ENCODE measurements at places on chromosomes 3 and 15. TPM values are rescaled to one million over a fixed set of nuclear protein-coding genes. Genes with fewer than 3 reads are reported as not detected.

Gene ST6GAL1
- 82.5 TPM for total RNA-seq

Gene MYZAP
- total RNA-seq, result 0.68 TPM

DNA sequence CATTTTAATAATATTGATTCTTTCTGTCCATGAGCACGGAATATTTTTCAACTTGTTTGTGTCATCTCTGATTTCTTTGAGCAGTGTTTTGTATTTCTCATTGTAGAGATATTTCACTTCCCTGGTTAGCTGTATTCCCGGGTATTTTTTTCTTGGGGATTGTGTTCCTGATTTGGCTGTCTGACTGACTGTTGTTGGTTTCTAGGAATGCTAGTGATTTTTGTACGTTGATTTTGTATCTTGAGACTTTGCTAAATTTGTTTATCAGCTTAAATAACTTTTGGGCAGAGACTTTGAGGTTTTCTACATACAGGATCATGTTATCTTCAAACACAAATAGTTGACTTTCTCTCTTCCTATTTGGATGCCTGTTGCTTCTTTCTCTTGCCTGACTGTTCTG, 418.8 kb upstream of the ALCAM start:
- H3K4me3 ChIP-seq, result no peak overlapping the region
- H3K27me3 ChIP-seq, result no peaks in the 10 kb centered on the region

DNA sequence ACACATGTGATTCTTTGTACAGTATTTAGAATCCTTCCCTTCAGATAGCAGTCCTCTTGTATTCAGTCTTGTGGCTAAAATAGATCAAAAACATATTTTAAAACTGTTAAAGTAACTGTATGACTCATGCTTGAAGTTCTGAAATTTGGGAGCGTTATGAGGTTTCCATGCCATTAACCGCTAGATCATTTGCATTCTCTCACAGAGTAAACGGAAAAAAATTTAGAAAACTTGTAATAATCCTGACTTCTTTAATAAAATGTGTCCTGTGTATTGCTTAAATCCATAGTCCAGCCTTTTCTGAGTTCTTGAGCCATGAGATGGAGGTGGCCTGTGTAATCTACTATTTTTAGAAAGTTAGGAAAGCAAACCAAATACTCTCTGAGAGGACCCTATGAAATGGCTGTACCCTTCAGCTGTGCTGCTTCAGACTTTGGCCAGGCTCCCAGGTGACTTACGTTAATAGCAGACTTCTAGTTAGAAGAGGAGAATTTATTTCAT, 33.8 kb downstream of the MBNL1 start:
- peak overlapping the region; percentile 39 for H3K27ac ChIP-seq
- no peak for DNase-seq
- H3K4me1 ChIP-seq, result peaks cover 90% of the 10 kb centered on the region
- no peak overlapping the region for H3K4me3 ChIP-seq
- no peaks in the 10 kb centered on the region for H3K36me3 ChIP-seq

GRCh38 chr3:99915906-99916432, 98.3 kb downstream of the CMSS1 start:
- DNase-seq, result no peak
- H3K27ac ChIP-seq, result no peak overlapping the region
- no peaks in the 10 kb centered on the region for H3K27me3 ChIP-seq

DNA sequence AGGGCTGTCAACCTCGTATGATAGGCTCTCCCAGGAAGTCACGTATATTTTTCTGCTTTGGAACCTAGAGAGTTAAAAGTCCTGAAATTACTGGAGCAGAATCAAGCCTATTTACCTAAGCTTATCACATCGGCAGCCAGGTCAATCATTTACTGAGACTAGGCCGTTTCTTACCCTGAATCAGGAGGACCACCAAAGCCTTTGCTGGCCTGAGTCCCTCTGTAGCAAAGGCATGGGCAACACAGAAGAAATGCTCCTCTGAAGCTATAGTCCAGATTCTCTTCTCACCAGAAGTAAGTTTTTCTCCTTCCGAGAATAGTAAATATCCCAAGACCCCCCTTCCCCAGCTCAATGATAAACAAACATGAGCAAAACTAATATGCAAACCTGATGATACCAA, 125.9 kb upstream of the PHLDB2 start:
- no peak overlapping the region for H3K27ac ChIP-seq
- H3K4me1 ChIP-seq, result peaks cover 10% of the 10 kb centered on the region
- no peaks in the 10 kb centered on the region for H3K27me3 ChIP-seq
- no peak for DNase-seq
- H3K36me3 ChIP-seq, result peaks cover 14% of the 10 kb centered on the region

- no peak overlapping the region for H3K4me3 ChIP-seq
- no peaks in the 10 kb centered on the region for H3K4me1 ChIP-seq
- peaks cover 2% of the 10 kb centered on the region for H3K27me3 ChIP-seq
Measured at GRCh38 chr15:100235030-100235617, 106.7 kb downstream of the ADAMTS17 start.

DNA sequence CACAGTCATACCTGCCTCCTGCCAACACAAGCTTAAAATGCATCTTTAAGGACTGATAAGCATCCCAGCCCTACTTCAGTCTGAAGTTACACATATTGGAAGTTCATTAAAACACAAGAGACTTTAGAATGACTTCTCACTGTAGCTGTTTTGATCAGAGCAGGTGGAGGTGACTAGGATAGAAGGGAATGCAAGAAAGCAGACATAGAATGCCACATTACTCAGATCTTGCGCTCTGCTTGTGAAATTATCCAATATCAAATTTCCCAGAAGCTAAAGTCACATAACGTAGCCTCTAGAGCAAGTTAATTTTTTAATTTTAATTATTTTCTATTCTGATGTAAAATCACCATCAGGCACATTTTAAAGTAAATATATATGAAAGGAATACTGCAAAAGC, 306.5 kb downstream of the PLOD2 start:
- H3K4me1 ChIP-seq, result no peaks in the 10 kb centered on the region
- H3K4me3 ChIP-seq, result no peak overlapping the region
- DNase-seq, result no peak
- H3K36me3 ChIP-seq, result no peaks in the 10 kb centered on the region

Gene GPR15
- not detected for total RNA-seq

- H3K4me1 ChIP-seq, result peaks cover 23% of the 10 kb centered on the region
- H3K27ac ChIP-seq, result peak overlapping the region; percentile 15
- DNase-seq, result no peak
- H3K27me3 ChIP-seq, result no peaks in the 10 kb centered on the region
- no peak overlapping the region for H3K4me3 ChIP-seq
Measured at GRCh38 chr3:195197765-195198425, 73.1 kb downstream of the XXYLT1 start.

Gene ACAN
- 1.4 TPM for total RNA-seq

Gene KLHL40
- not detected for total RNA-seq

- H3K36me3 ChIP-seq, result no peaks in the 10 kb centered on the region
- H3K4me1 ChIP-seq, result peaks cover 32% of the 10 kb centered on the region
- no peak for DNase-seq
- H3K27me3 ChIP-seq, result no peaks in the 10 kb centered on the region
Measured at GRCh38 chr3:129539206-129539605, 3.8 kb upstream of the H1-8 start.

- no peak overlapping the region for H3K4me3 ChIP-seq
- DNase-seq, result peak; percentile 12
- 0 out of 2 replicates have a peak overlapping the region, but pooled peaks have one; percentile 54 for H3K27ac ChIP-seq
- H3K36me3 ChIP-seq, result peaks cover 30% of the 10 kb centered on the region
Measured at GRCh38 chr15:66931768-66932633, 133.4 kb upstream of the SMAD3 start.

- peaks cover 4% of the 10 kb centered on the region for H3K27me3 ChIP-seq
- DNase-seq, result peak; percentile 49
- H3K4me1 ChIP-seq, result peaks cover 31% of the 10 kb centered on the region
- H3K27ac ChIP-seq, result peak overlapping the region; percentile 13
- H3K4me3 ChIP-seq, result no peak overlapping the region
Measured at GRCh38 chr3:53744351-53744750, 101.9 kb downstream of the CHDH start.

DNA sequence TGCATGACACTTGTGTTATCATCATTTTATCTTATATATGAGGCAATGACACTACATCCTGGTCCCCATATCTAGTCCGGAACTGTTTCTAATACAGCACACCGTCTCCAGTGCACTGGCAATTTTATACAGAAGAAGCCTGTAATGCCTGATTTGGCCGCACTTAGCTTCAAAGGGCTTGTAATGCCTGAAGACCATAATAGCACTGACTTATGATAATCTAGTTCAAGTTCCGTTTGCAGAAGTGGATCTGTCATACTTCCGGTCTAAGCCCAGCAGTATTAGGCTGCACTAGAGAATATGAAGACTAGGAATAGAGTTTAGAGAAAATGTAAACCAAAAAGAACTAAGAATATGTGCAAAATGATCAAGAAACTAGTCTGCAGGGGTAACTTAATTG, 1.3 kb downstream of the BNIP2 start:
- peak overlapping the region; percentile 39 for H3K27ac ChIP-seq
- DNase-seq, result no peak
- H3K36me3 ChIP-seq, result peaks cover 17% of the 10 kb centered on the region
- H3K4me1 ChIP-seq, result peaks cover 11% of the 10 kb centered on the region
- peak overlapping the region; percentile 96 for H3K4me3 ChIP-seq
- peaks cover 33% of the 10 kb centered on the region for H3K27me3 ChIP-seq

GRCh38 chr15:77616072-77616471, 16.6 kb downstream of the LINGO1 start:
- no peak overlapping the region for H3K4me3 ChIP-seq
- peaks cover 19% of the 10 kb centered on the region for H3K36me3 ChIP-seq
- H3K4me1 ChIP-seq, result peaks cover 39% of the 10 kb centered on the region
- H3K27ac ChIP-seq, result no peak overlapping the region

DNA sequence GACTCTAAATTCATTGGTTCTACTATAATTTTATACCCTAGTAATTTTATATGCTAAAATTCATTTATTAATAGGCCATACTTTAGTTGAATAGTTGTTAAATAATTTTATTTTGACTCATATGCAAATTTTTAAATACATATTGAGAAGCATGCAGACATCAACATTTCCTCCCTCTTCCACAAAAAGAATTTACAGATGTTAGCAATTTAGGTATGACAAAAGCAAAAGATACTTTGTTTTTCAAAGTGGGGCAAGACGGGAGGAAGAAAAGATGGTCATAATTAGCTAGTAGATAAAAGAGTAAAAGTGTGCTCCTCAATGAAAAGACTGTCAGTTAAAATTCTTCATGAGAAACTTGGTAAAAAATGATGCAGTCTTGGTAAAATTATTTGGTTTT, 148.9 kb upstream of the TSPAN3 start:
- no peak overlapping the region for H3K4me3 ChIP-seq
- peaks cover 28% of the 10 kb centered on the region for H3K4me1 ChIP-seq
- H3K27me3 ChIP-seq, result no peaks in the 10 kb centered on the region

- no peaks in the 10 kb centered on the region for H3K36me3 ChIP-seq
- no peaks in the 10 kb centered on the region for H3K27me3 ChIP-seq
- H3K4me1 ChIP-seq, result 0 out of 2 replicates have a peak, but pooled peaks cover 2% of the 10 kb centered on the region
- H3K4me3 ChIP-seq, result no peak overlapping the region
- no peak for DNase-seq
- H3K27ac ChIP-seq, result no peak overlapping the region
Measured at GRCh38 chr3:129518581-129518980, 9.9 kb upstream of the RHO start.

Data from WTC11 (cell line).